ENCODE measurements at places on chromosomes 3 and 15.

DNA sequence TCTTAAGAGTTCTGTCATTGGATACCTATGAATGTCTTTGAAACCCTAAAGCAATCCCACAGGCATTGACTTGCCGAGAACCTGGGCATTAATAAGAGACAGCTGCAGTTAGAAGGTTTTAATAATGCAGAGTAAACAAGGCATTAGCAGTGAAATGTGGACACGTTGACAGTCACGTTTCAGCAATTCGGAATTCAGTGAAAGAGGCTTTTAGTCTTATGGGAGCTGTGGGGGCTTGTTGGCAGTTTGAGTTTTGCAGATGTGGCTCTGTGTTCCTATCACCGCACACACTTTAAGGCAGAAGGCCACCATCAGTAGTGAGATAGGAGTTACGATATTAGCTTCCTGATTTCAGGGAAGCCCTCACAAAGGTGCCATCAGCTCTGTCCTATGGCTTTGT lies 145.2 kb upstream of the NUDT16 start:
- H3K36me3 ChIP-seq, result no peaks in the 10 kb centered on the region
- no peak overlapping the region for H3K27ac ChIP-seq
- DNase-seq, result no peak
- H3K27me3 ChIP-seq, result no peaks in the 10 kb centered on the region
- peaks cover 37% of the 10 kb centered on the region for H3K4me1 ChIP-seq

GRCh38 chr3:11600501-11601282 lies 43.0 kb downstream of the VGLL4 start:
- H3K4me1 ChIP-seq, result peaks cover 58% of the 10 kb centered on the region
- H3K27ac ChIP-seq, result peak overlapping the region; percentile 100
- H3K27me3 ChIP-seq, result no peaks in the 10 kb centered on the region

GRCh38 chr3:96996009-96996408 lies 181.6 kb downstream of the EPHA6 start:
- H3K4me1 ChIP-seq, result no peaks in the 10 kb centered on the region
- no peak overlapping the region for H3K4me3 ChIP-seq
- H3K27me3 ChIP-seq, result peaks cover 5% of the 10 kb centered on the region
- H3K27ac ChIP-seq, result no peak overlapping the region
- H3K36me3 ChIP-seq, result no peaks in the 10 kb centered on the region

GRCh38 chr3:138103466-138103865 lies 11.9 kb downstream of the DZIP1L start:
- peaks cover 2% of the 10 kb centered on the region for H3K27me3 ChIP-seq
- H3K4me3 ChIP-seq, result no peak overlapping the region
- H3K36me3 ChIP-seq, result peaks cover 41% of the 10 kb centered on the region
- H3K27ac ChIP-seq, result no peak overlapping the region
- H3K4me1 ChIP-seq, result no peaks in the 10 kb centered on the region
- DNase-seq, result no peak

DNA sequence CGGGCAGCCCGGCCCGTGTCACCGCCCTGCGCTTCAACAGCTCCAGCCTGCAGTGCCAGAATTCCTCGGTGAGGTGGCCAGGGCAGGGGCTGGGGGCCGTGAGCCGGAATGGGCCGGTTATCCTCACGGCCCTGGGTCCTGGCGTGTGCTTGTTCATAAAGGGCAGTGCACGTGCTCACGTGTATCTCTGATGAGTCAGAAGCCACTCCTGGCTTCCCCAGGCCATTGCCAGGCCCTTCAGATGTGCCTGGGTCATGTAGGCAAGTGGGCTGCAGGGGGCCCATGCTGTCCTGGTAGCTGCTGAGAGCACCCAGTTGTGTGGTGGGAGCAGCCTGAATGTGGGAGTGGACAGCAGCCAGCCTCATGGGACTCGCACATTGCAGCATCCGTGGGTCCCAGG lies 29.2 kb downstream of the PLXNA1 start:
- peaks cover 22% of the 10 kb centered on the region for H3K4me1 ChIP-seq
- DNase-seq, result no peak
- H3K27ac ChIP-seq, result no peak overlapping the region

GRCh38 chr15:82950295-82950694 lies 2.2 kb downstream of the HOMER2 start:
- H3K4me3 ChIP-seq, result no peak overlapping the region
- no peak for DNase-seq
- H3K36me3 ChIP-seq, result peaks cover 5% of the 10 kb centered on the region

DNA sequence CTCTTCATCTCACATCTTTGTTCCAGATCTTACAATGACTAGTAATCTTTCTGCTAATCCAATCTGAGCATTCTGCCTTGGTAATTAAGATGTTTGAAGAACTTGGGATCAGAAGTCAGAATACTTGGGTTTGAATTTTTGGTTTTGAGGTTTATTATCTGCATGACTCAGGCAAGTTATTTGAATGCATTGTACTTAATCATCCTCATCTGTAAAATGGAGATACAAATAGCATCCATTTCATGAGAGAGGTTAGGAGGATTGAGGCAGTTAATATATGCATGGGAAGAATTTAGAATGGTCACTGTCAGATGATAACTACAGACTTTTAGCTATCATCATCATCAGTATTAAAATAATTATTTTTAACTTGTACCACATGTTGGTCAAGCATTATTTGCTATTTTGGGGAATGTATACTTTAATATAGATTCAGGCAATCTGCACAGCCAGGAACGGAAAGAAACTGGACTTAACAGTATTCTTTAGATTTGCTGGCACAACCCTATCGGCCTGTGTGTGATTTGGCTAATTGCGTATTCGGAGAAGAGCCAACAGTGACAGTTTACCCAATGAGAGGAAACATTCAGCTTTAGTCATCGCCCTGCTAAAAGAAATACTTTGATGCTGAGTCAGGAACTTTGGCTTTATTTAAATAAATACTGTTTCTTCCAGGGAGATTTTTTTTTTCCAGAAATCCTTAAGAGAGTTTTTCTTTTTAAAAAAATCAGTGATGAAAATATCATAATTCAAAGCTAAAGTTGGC lies 600.0 kb downstream of the ROBO1 start:
- DNase-seq, result no peak
- no peaks in the 10 kb centered on the region for H3K36me3 ChIP-seq
- no peak overlapping the region for H3K4me3 ChIP-seq
- H3K4me1 ChIP-seq, result no peaks in the 10 kb centered on the region

- DNase-seq, result no peak
- H3K27ac ChIP-seq, result peak overlapping the region; percentile 54
- peaks cover 40% of the 10 kb centered on the region for H3K36me3 ChIP-seq
- peaks cover 22% of the 10 kb centered on the region for H3K4me1 ChIP-seq
These were observed 75.8 kb downstream of the SATB1 start for GRCh38 chr3:18349197-18349798.

GRCh38 chr3:12154151-12154550 lies 4.6 kb downstream of the TIMP4 start:
- no peak overlapping the region for H3K4me3 ChIP-seq
- H3K27ac ChIP-seq, result no peak overlapping the region
- no peak for DNase-seq
- peaks cover 21% of the 10 kb centered on the region for H3K4me1 ChIP-seq
- no peaks in the 10 kb centered on the region for H3K36me3 ChIP-seq

GRCh38 chr15:46708226-46708625 lies 1009.1 kb upstream of the SEMA6D start:
- H3K4me3 ChIP-seq, result no peak overlapping the region
- H3K27ac ChIP-seq, result peak overlapping the region; percentile 62
- no peak for DNase-seq
- peaks cover 24% of the 10 kb centered on the region for H3K4me1 ChIP-seq
- peaks cover 7% of the 10 kb centered on the region for H3K27me3 ChIP-seq
- H3K36me3 ChIP-seq, result peaks cover 7% of the 10 kb centered on the region

DNA sequence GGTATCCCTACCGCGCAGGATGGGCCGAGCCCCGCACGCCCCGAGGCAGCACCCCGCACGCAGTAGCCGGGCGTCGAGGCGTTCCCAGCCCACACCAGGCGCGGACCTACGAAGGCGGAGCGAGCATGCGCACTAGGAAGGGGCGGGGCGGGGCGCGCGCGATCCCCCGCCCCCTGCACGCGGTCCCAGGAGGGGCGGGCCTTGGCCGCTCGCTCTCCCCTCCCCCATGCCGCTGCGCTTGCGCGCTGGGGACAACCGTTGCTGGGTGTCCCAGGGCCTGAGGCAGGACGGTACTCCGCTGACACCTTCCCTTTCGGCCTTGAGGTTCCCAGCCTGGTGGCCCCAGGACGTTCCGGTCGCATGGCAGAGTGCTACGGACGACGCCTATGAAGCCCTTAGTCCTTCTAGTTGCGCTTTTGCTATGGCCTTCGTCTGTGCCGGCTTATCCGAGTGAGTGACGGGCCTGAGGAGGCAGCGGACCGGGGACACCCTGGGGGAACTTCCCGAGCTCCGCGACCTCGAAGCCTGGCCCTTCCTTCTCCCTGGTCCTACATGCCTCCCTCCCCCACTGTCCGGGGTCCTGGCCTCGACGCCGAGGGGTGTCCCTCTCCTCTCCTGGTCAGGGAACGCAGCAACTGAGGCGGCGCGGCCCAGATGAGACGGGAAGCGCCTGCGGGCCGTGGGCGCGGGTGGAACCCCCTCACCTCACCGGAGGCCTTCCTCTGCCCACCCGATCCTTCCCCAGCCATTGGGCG lies at the start of gene SPESP1:
Gene SPESP1 (plus strand): TSS at position 258 of the 755 bp plus-strand sequence. CDS start 129 bp downstream, at position 387.
- no peak within 1 kb of the TSS for H3K4me3 ChIP-seq
- no peaks in the 10 kb centered on the region for H3K36me3 ChIP-seq
- H3K27ac ChIP-seq, result no peak within 1 kb of the TSS
- DNase-seq, result no peak
- H3K27me3 ChIP-seq, result peaks cover 10% of the 10 kb centered on the region
- peaks cover 14% of the 10 kb centered on the region for H3K4me1 ChIP-seq

- no peak overlapping the region for H3K27ac ChIP-seq
- no peaks in the 10 kb centered on the region for H3K36me3 ChIP-seq
- no peaks in the 10 kb centered on the region for H3K27me3 ChIP-seq
- H3K4me3 ChIP-seq, result no peak overlapping the region
- no peak for DNase-seq
These were observed 35.6 kb downstream of the RTP4 start for GRCh38 chr3:187403768-187404288.

DNA sequence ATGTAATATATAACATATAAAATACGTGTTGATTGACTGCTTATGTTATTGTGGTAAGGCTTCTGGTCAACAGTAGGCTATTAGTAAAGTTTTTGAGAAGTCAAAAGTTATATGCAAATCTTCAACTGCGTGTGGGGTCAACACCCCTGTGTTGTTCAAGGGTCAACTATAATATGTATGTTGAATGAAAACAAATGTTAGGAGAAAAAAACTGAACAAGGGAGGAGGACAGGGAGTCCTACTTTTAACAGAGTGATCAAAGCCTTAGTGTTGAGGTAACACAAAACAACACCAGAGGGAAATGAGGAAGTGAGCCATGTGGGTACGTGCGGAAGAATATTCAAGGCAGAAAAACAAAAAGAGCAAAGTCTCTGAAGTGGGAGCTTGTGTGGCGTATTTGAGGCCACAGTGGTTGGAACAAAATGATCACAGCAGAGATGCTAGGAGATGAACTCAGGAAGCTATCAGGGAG lies 62.5 kb downstream of the SFMBT1 start:
- no peak overlapping the region for H3K4me3 ChIP-seq
- H3K27me3 ChIP-seq, result no peaks in the 10 kb centered on the region
- H3K27ac ChIP-seq, result peak overlapping the region; percentile 16
- H3K36me3 ChIP-seq, result peaks cover 5% of the 10 kb centered on the region
- DNase-seq, result no peak

- H3K36me3 ChIP-seq, result no peaks in the 10 kb centered on the region
- H3K27me3 ChIP-seq, result peaks cover 8% of the 10 kb centered on the region
- H3K27ac ChIP-seq, result no peak overlapping the region
- peaks cover 22% of the 10 kb centered on the region for H3K4me1 ChIP-seq
- H3K4me3 ChIP-seq, result no peak overlapping the region
These were observed 169.4 kb downstream of the TBC1D2B start for GRCh38 chr15:77907824-77908751.

- no peak overlapping the region for H3K4me3 ChIP-seq
- H3K27me3 ChIP-seq, result peaks cover 6% of the 10 kb centered on the region
- peaks cover 9% of the 10 kb centered on the region for H3K4me1 ChIP-seq
- no peak overlapping the region for H3K27ac ChIP-seq
These were observed 51.8 kb upstream of the SETMAR start for GRCh38 chr3:4251412-4251811.

GRCh38 chr3:194271460-194272035 lies 79.6 kb downstream of the CPN2 start:
- no peak for DNase-seq
- H3K27ac ChIP-seq, result no peak overlapping the region
- H3K27me3 ChIP-seq, result peaks cover 12% of the 10 kb centered on the region
- H3K36me3 ChIP-seq, result no peaks in the 10 kb centered on the region
- H3K4me3 ChIP-seq, result no peak overlapping the region

- peak overlapping the region; percentile 97 for H3K27ac ChIP-seq
- no peak for DNase-seq
- H3K4me1 ChIP-seq, result peaks cover 31% of the 10 kb centered on the region
- H3K36me3 ChIP-seq, result peaks cover 80% of the 10 kb centered on the region
- H3K4me3 ChIP-seq, result peak overlapping the region; percentile 28
- peaks cover 3% of the 10 kb centered on the region for H3K27me3 ChIP-seq
These were observed 87.4 kb downstream of the FNDC3B start for GRCh38 chr3:172126741-172127140.

DNA sequence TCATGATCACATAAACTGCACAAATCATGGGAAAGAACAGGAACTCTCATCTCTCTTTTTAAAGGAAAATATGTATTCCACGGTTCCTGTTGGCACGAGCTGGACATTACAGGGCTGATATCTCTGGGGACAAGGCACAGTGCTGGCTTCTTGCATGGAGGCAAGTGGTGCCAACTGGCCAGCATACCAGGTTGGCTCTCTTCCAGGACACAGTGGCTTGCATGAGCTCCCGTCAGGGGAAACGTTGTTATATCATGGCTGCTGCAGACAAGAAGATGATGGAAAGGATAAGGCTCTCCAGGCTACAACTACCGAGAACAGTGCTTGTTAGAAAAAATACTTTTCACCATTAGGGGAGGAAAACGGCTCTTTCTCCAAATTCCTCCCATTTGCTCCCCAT lies 283.9 kb downstream of the RORA start:
- peaks cover 3% of the 10 kb centered on the region for H3K27me3 ChIP-seq
- no peak overlapping the region for H3K4me3 ChIP-seq
- peak overlapping the region; percentile 86 for H3K27ac ChIP-seq
- no peak for DNase-seq
- H3K4me1 ChIP-seq, result no peaks in the 10 kb centered on the region

DNA sequence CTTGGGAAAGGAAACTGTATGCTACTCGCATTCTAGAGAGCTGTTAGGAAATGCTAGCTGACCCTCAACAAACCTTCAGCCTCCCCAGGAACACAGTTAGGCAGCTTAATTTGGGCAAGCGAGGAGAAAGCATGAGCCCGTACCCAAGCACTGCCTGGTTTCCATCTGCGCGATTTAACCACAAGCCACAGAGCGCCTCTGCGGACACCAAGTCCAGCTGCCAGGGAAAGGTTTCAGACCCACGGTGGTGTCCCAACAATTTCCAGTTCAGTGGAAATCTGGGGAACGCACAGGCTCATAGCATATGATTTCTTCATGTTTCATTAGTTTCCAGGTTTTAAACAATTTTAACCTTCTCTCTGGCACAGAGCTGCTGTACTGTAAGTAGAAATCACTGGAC lies 617.6 kb downstream of the FHIT start:
- no peaks in the 10 kb centered on the region for H3K27me3 ChIP-seq
- H3K4me1 ChIP-seq, result peaks cover 63% of the 10 kb centered on the region
- H3K27ac ChIP-seq, result no peak overlapping the region
- DNase-seq, result no peak
- H3K36me3 ChIP-seq, result no peaks in the 10 kb centered on the region
- H3K4me3 ChIP-seq, result no peak overlapping the region
